ENCODE measurements at places on chromosomes 4 and X. TPM values are rescaled to one million over a fixed set of nuclear protein-coding genes. Genes with fewer than 3 reads are reported as not detected.

Gene PRR32
- not detected for total RNA-seq

Gene ALG13
- total RNA-seq: 71.8 TPM

Gene IRS4
- 13.7 TPM for total RNA-seq

GRCh38 chr4:11418610-11419009 lies 10.1 kb downstream of the HS3ST1 start:
- no peak overlapping the region for H3K27ac ChIP-seq
- no peak for DNase-seq
- peaks cover 7% of the 10 kb centered on the region for H3K4me1 ChIP-seq
- no peak overlapping the region for H3K4me3 ChIP-seq
- peaks cover 3% of the 10 kb centered on the region for H3K27me3 ChIP-seq

Gene DDX3X
- 255 TPM for total RNA-seq

Gene COMMD8
- total RNA-seq: 12.8 TPM

Gene CYP4V2
- total RNA-seq: 8.2 TPM

- no peaks in the 10 kb centered on the region for H3K4me1 ChIP-seq
- no peak overlapping the region for H3K27ac ChIP-seq
- DNase-seq: no peak
- H3K36me3 ChIP-seq: no peaks in the 10 kb centered on the region
- H3K4me3 ChIP-seq: no peak overlapping the region
- no peaks in the 10 kb centered on the region for H3K27me3 ChIP-seq
Measured at GRCh38 chrX:43448688-43449087, 207.4 kb upstream of the MAOA start.

Gene CLNK
- not detected for total RNA-seq
